Caco-2 (cell line): ENCODE measurements at places on chromosomes 4 and X. TPM values are rescaled to one million over a fixed set of nuclear protein-coding genes. Genes with fewer than 3 reads are reported as not detected.

DNA sequence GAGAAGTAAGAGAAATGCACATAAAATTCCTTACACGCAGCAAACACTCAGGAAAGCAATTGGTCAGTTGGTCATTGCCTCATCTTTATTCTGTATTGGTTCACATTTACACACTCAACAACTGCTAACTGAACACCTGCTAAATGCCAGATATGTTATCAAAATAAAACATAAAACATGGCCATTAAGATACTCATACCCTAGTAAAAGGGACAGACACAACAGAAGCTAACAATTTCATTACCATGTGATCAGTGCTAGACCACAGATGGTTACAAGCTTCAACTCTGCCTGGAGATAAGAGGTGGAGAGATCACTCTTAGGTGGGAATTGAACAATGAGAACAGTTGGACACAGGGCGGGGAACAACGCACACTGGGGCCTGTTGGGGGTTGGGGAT lies 26.2 kb downstream of the TEC start:
- no peak for DNase-seq

GRCh38 chr4:14340321-14340720 lies 662.0 kb upstream of the CPEB2 start:
- DNase-seq, result no peak

GRCh38 chrX:100072336-100072735 lies 337.7 kb downstream of the PCDH19 start:
- no peak for DNase-seq

- peak; percentile 86 for DNase-seq
Observed at GRCh38 chrX:40474205-40474626, 106.6 kb upstream of the ATP6AP2 start.

GRCh38 chr4:17155486-17155885 lies 257.0 kb upstream of the LDB2 start:
- no peak for DNase-seq

Gene SGCB
- total RNA-seq, result 6.5 and 7.2 TPM in 2 replicates

Gene TSPAN7
- 0.91 and 1.7 TPM in 2 replicates for total RNA-seq

Gene EDA
- total RNA-seq, result 0.67 and 0.98 TPM in 2 replicates
